ENCODE measurements at places on chromosomes 13 and 19. TPM values are rescaled to one million over a fixed set of nuclear protein-coding genes. Genes with fewer than 3 reads are reported as not detected.
A peak's percentile ranks its signal among the peaks of the same experiment; 100 is the strongest.

The ZFP28 gene
- 6.4 TPM for total RNA-seq

The ZNF729 gene
- total RNA-seq, result not detected

The SHISA7 gene
- not detected for total RNA-seq

DNA sequence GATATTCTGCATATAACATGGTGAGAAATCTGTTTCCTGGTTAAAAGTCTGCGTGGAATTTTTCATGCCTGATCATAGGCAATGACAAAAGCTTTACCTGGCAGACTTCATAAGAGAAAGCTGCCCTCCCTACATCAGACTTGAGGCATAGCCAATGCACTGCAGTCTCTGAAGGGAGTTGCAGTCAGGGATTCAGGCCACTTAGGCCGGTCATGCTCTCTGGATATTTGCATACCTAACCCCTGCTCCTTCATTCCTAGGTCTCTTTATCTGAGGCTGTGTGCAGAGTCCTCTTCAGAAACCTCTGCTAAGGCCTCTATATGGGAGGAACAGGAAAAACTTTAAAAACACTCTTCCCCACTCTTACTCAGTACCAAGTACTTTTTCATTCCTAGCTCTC, 287.4 kb downstream of the PCDH17 start:
- no peak for DNase-seq

DNA sequence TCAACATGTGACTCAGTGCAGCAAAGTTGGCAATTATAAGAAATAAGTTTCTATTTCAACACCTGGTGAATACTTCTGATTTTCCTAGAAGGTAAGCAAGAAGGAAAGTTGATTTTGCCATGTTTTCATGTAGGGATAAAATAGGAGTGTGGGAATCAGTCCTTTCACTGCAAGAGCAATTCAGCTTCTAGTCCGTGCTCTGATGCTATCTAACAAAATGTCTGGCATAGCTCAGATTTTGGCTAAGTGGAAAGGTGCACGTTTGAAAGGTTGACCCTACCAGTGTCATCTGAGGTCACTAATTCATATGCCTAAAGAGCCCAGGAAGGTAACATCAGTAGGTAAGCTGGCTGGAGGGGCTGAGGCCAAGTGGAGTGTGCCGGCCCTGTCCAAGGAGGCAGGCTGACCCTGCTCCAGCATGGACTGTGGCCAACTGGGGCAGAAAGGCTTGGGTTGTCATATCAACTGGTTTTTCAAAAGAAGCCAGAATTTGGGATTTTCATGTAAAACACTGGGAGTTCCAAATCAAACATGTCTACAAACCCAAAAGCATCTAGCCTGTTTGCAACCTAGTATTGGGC, 38.9 kb upstream of the MEDAG start:
- DNase-seq, result no peak

DNA sequence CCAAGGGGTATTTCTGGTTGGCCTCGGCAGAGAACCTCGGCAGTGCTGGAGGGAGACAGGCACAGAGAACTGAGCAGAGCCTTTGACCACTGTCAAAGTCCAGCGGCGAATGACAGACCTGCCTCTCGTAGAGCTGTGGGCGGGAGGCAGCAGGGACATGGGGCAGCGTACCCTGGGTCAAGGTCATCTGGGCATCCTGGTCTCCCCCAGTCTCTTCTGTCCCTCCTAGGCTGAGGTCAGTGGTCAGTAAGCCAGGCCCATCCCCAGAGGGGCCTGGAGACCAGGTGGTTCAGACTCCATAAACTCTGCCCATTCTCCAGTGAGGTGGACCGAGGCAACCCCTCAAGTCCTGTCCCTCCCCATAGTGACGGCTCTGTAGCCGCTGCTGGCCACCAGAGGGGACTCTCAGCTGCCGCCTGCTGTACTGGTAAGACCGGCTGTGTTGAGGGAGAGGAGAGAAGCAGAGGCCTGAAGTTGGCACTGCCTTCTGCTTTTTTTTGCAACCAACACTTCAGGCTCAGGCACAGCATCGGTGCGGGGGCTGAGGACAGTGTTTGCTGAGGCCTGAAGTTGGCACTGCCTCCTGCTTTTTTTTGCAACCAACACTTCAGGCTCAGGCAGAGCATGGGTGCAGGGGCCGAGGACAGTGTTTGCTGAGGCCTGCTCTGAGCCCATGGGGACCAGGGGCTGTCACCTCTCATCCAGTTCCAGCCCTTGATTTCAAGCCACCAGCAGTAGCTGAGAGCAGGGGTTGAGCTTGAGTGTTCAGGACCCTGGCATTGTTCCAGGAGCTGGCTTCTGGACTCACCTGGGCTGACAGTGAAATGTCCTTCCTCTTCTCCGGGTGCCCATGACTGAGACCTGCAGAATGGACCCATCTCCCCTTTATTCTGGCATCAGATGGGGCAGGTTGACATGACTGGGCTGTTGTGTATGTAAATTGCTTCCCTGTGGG, at the start of gene PGLYRP2:
TSS of gene PGLYRP2 (minus strand) at position 111 of the 955 bp plus-strand sequence. CDS start 130 bp downstream, outside the sequence.
- DNase-seq, result no peak

DNA sequence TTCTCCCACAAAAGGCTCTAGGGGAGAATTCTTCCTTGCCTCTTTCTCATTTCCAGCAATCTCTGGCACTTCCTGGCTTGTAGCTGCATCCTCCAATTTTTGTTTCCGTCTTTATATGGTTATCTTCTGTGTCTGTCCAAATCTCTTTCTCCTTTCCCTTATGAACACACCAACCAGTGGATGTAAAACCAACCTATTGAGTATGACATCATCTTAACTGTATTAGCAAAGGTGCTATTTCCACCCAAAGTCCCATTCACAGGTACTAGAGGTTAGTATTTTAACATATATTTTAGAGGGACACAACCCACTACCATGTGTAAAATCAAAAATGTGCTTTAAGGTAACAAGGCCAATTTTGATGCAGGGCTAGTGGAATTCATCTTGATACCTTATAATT, 129.0 kb downstream of the RAP2A start:
- DNase-seq, result no peak

DNA sequence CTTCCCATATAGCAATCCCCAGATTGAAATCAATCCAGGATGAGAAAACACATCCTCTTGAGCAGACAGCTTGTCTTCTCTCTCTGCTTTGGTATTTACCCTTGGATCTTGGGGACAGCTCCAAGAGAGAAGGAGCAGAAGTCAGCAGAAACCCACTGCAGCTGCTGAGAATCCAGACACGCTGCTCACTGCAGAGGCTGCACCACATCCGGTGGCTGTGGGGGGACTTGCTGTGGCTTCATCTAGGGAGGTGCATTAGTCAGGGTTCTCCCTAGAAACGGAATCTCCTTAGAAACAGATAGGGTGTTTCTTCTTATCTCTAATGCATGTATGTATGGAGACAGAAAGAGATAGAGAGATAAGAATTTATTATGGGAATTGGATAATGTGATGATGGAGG, 2.7 kb downstream of the CYP4F12 start:
- DNase-seq, result no peak

DNA sequence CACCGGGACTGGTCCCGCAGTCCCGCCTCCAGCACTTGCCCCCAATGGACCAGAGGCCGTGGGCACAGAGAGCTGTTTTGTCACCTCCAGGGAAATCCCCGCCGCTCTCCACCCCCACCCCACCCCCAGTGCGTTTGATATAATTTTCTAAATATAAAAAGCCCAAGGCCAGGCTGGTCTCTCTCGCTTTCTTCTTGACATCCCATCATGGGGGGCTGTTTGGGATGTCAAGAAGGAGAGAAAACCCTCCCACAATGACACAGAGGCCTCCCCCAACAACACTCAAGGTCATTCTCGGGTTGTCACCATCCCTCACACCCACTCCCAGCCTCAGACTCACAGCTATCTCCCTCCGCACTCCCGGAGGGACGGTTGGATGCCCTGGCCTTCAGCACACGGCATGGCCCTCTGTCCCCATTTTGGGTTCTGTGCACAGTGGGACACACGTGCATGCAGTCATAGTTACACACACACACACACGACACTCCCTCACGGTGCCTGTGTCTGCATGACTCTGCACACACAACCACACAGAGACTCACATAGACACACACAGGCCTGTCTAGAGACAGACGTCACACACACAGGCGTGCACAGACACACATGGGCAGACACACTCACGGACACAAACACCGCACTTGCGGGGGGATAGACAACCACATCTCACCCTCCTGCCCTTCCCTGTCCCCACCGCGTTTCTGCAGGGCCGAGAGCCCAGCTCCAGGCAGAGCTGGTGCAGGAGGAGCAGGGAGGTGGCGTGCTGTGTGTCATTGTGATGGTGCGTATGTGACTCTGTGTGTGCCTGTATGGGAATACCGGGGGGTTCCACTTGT, 4.8 kb upstream of the NFIC start:
- DNase-seq, result no peak

DNA sequence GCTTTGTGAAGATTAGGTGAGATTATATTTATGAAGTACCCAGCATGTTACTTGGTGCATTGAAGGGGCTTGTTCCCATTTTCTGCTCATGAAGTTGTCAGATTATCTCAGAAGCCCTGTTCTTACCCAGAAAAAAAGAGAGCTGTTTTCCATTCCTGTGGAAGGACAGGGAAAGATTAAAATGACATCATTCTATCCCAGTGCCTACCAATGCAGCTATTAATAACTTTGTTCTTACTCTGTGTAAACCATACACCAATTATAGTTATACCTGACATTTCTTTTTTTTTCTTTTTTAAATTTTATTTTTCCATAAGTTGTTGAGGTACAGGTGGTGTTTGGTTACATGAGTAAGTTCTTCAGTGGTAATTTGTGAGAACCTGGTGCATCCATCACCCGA, 18.6 kb downstream of the ZNF507 start:
- DNase-seq, result no peak

DNA sequence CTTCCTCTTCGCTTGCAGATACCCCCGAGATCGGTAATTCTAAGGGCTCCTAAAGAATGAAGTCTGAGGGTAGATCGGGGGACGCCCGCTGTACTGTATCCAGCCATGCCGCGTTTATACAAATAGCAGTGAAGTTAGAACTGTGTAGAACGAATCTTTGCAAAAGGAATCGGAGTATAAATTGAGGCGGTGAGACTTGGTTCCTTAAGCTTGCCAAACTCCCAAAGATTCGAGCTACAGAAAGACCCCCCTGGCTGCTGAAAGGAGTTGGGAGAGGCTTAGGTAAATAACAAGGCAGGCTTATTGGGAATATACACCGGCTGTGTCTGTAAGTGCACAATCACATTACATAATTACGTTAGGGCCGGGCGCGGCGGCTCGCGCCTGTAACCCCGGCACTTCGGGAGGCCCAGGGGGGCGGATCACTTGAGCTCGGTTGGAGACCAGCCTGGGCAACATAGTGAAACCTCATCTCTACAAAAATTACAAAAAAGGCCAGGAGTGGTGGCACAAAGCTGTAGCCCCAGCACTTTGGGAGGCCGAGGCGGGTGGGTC, 12.2 kb downstream of the TMEM160 start:
- peak; percentile 87 for DNase-seq

- no peak for DNase-seq
Measured at GRCh38 chr13:113139577-113139976, 17.0 kb downstream of the F10 start.

DNA sequence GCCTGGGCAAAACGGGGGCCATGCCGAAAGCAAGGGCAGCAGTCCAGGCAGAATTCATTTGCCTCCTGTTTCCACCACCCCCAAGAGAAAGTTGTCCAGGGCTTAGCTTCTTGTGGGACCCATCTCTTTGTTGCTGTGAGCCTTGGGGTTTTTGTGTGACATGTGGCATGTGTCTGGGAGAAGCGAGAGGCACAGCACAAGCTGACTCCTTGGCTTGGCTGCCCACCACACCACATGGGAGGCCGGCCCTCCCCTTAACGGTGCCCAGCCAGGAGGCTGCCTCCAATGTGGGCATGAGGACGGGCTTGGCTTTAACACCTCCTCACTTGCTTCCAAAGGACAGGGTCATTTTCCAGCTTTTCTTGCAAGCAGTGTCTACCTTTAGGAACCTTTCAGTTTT, 81.6 kb downstream of the ZNF536 start:
- no peak for DNase-seq
